ENCODE measurements at places on chromosomes 16 and 17.

DNA sequence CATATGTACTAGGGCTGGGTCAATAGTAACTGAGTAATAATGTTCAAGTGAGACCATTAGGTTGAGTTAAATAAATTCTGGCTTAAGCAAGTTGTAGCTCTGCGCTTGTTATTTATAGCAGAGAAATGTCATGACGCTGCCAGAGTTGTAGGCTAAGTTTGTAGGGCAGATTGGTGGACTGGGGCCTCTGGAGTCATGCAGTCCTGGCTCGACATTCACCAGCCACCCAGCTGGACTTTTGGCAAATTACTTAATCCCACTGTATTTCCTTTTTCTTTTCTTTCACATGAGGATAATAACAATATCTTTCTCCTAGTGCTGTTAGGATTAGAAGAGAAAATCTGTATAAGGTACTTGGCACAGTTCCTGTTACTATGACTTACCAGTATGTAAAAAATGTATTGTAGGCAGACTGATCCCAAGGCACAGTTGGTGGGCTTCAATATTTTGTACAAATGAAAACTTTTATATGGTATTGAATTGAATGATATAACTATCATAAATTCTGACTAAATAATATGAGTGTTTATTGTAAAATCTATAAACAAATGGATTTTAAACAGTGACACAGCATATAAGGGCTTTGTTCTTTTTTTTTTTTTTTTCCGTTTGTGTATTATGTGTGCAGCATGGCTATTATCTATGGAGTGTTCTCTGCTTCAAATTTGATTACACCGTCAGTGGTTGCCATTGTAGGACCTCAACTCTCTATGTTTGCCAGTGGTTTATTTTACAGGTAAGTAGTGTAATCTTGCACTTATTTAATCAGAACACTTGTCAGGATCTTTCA, 2.6 kb downstream of the MFSD11 start:
- DNase-seq = no peak

- DNase-seq = no peak
These were observed 122.6 kb upstream of the FOXF1 start for GRCh38 chr16:86387468-86388440.

DNA sequence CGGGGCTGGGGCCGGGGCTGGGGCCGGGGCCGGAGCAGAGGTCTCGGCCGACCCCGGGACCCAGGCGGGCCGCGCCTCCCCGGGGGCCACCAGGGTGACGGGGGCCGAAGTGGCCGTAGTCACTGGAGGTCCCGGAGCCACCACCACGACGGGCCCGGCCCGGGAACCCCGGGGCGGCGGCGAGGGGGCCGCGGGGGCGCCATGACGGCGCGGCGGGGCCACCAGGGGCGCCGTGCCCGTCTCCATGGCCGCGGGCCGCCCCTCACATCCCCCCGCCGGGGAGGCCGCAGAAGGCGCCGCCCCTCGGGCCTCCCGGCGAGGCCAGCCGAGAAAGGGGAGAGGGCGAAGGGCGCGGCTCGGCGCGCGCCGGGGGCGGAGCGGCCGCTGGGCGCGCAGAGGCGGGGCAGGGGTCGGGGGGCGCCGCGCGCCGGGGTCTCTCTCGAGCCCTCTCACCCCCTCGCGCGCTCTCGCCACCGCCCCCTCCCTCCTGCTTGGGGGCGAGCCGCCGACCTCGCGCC, 297 bp downstream of the TBC1D10B start:
- DNase-seq = no peak

- no peak for DNase-seq
These were observed 670.0 kb downstream of the TOX3 start for GRCh38 chr16:51876934-51877333.

DNA sequence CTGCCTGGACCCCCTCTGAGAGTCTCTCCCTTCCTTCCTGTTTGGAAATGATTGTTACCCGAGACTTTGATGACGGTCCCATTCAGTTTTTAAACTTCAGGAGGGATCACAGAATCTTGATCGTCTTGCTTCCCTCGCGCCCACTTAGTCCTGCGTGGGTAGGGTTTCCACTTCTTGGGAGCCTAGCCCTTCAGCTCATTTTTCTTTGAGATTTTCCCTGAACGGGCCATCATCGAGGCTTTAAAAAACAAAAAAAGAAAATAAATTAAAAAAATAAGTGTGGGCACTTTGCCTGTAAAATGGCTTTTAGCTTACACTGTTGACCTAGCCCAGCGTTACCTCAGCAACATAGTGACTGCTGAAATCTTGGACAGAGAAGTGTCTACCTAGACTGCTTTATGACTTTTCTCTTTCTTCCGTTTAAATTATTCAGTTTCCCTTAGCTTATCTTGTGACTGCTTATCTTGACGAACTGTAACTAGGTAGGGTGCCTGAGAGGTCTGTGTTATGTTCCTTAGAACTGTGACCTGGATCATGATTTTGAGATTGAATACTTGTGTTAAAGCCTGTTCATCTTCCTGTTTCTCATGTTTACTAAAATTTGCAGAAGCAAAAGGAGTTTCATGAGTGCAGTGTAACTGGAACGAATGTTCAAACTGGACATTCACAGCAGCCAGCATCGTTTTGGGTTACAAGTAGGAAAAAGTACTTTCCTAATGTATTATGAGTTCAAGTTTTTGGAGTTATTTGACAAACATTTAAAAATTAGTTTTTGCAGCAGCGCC, 874 bp downstream of the WWP2 start:
- peak; percentile 19 for DNase-seq

- DNase-seq = no peak
These were observed 2.6 kb downstream of the EARS2 start for GRCh38 chr16:23554536-23554935.

DNA sequence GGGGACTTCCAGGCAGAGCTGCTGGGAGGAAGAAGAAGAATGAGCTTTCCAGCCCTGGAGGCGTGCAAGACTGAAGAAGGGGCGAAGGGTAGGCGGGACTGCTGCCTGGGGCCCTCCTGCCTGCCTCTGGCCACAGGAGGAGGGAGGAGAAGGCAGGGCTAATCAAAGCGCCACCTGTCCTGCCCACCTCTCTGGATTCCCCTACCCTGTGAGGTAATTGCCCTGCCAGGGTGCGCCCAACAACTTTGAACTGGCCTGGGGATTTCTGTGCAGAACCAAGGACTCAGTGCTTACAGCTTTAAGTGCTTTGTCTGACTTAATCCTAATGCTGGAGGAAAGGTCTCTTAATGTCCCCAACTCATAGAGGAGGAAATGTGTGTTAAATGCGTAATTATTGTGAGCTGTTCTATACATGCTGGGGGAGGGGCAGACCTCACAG, at the start of gene NOXO1:
TSS of gene NOXO1 (minus strand) at position 72 of the 439 bp plus-strand sequence. CDS start 290 bp downstream, outside the sequence.
- DNase-seq = no peak

DNA sequence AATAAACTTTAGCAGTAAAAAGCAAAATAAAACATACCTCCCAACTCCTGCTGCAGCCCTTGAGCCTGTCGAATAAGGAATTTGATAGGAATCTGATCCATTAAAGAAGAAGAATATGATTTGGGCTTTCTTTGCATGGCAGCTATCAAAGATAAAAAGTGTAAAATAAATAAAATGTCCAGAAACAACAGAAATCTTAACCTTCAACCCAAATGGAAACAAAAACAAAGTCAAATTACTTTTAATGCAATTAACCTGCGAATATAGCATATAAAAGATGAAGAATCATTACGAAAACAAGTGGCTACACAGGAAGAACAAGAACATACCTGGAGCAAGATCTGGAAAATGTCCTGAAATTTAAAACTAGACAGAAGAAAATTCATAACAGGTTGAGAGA, 21.5 kb upstream of the BRIP1 start:
- no peak for DNase-seq

DNA sequence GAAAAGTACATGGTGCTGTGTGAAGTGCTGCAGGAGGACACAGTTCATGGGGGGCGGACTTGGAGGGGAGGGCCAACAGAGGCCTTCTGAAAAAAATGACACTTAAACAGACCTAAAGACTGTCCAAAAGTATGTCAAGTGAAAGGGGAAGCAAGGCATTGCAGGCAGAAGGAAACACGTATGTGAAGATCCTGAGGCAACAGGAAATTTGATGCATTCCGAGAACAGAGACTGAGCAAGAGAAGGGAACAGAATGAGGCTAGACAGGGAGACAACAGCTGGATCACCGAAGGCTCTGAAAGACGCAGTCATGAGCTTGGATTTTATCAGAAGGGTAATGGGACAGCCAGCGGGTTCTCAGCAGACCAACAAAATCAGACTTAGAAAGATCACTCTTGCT, 1.1 kb downstream of the IFT20 start:
- no peak for DNase-seq

DNA sequence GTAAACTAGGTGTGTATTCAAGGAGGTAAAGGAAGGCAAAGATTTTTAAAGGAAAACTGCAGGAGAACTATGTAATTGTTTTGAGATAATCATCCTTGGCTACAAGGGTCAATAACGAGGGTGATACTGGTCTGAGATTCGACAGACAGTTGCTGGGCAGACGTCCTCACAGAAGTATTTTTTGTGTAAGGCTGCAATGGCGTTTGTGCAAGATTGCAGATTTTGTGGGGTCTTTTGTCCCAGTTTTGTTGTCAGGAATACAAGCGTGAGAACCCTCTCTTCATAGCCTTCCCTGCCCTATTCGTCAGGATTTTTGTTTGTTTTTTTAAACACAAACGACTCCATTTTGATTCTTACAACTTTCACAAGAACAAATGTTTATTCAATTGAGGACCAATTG, 57.5 kb downstream of the GPR139 start:
- DNase-seq = no peak

DNA sequence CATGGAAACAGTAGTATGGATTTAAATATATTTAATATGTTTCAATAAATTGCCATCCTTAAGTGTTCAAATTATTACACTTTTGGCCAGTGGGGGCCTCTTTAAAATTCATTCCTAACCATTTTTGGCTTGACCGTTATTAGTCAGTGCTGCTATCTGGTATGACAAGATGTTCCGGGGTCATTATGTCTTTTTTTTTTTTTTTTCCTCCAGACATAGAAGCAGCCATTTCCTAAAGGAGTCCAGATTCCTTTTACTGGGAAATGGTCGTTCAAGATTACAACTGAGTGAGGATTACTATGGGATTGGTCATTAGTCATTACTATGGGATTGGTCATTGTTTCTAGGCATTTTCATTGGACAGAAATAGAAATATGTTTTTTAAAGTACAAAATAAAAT, 53.4 kb downstream of the NF1 start:
- DNase-seq = no peak

- DNase-seq = no peak
These were observed 401.0 kb downstream of the HS3ST3B1 start for GRCh38 chr17:14701886-14702285.

- DNase-seq = no peak
These were observed 1.2 kb downstream of the CDT1 start for GRCh38 chr16:88804552-88805339.

- no peak for DNase-seq
These were observed 101.8 kb downstream of the SALL1 start for GRCh38 chr16:51049276-51049675.

- DNase-seq = peak; percentile 55
These were observed 7.8 kb downstream of the KRT28 start for GRCh38 chr17:40791787-40792436.

- DNase-seq = no peak
These were observed 14.5 kb downstream of the KANSL1 start for GRCh38 chr17:46178550-46179214.

GRCh38 chr16:67415872-67416793, at the start of gene ZDHHC1:
Gene ZDHHC1 (minus strand): TSS chr16:67416477. CDS start chr16:67407775, 8,702 bp downstream.
- DNase-seq = peak; percentile 66

DNA sequence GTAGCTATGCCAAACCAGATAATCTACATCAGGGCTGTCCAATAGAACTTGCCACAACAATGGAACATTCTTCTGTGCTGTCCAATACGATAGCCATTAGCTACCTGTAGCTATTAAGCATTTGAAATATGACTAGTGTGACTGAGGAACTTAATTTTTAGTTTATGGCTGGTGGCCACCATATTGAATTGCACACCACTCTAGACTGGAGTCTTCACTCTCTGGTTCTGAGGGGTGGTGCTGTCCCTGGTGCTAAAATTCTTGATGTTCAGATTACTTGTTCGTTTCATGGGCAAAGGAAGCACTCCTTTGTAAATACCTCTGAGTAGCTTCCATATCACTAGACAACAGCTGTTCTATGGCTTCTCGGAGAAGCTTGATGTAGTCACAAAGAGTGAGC, 296.6 kb downstream of the NPIPA8 start:
- DNase-seq = no peak

DNA sequence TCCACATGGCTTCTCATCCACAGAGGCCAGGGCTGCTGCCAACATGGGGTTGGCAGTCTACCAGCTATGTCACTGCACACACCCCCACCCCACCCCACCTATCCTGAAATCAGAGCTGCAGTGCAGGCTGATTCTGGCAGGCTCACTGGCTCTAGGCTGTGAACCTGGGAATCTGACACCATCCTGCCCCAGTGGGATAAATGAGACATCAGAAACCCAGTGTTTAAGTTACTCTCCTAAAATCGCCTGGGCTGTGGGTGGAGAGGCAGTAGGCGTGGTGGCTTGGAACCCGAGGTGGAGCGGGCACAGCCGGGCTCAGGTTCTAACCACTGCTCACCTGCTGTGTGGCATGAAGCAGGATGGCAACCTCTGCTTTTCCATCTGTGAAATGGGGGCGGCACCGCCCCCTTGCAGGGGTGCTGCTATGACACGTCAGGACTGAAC, 5.6 kb downstream of the SLC38A8 start:
- DNase-seq = no peak

- no peak for DNase-seq
These were observed 9.5 kb downstream of the RNF213 start for GRCh38 chr17:80270104-80270503.

GRCh38 chr16:82382521-82382920, 212.5 kb upstream of the MPHOSPH6 start:
- no peak for DNase-seq

- no peak for DNase-seq
These were observed 27.7 kb upstream of the HS3ST2 start for GRCh38 chr16:22786284-22786683.

- DNase-seq = no peak
These were observed 442.6 kb upstream of the HSBP1 start for GRCh38 chr16:83365166-83365565.

- DNase-seq = peak; percentile 95
These were observed 65.2 kb downstream of the CYTH1 start for GRCh38 chr17:78716814-78717393.

DNA sequence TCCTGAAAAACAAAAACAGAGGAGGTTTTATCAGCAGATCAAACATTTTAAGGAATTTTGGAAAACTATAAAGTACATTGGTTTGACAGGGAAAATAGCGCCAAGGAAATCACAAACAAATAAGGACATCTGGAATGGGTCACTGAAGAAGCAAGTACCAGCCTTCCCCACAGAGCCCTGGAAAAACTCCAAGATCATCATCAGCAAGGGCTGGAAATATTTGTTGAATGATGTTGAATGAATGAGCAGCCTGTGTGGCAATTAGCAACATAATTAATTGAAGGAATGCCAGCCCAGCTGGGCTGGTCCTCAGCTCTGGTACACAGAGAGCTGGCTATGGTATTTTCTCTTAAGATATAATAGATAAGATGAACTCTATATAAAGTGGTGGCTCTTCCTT, 290.4 kb downstream of the HS3ST3A1 start:
- DNase-seq = peak; percentile 5

Measured in cerebellar cortex (tissue), 1 donor.